Activated T-cell treated with anti-CD3 and anti-CD28 coated beads, Interleukin-2, amount 50 U/mL, for 1 hour (primary cell): ENCODE measurements at places on chromosomes 7 and 10.

DNA sequence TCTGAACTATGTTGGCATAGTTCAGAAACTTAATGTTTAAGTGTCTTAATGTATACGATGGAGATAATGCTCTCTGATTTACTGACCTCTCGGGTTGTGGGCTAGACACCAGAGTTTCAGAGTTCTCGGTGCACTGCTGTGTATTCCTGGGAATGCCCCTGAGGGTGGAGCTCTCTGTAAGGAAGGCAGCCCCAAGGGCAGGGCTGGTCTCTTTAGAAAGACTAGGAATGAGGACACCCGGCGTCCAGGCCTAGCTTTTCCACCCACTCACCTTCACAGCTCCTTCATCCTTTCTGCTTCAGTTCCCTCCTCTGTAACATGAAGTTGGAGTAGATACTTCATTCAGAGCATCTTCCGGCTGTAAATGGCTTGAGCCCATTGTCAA lies 536.6 kb upstream of the GALNT17 start:
- no peak for DNase-seq

DNA sequence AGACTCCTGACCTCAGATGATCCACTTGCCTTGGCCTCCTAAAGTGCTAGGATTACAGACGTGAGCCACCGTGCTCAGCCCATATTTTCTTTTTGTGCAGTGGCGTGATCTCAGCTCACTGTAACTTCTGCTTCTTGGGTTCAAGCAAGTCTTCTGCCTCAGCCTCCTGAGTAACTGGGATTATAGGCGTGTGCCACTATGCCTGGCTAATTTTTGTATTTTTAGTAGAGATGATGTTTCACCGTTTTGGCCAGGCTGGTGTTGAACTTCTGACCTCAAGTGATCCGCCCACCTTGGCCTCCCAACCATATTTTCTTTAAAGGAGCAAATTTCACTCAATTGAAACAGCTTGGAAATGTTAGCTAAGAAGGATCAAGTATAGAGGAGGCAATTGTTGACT lies 16.5 kb downstream of the GBF1 start:
- no peak for DNase-seq

DNA sequence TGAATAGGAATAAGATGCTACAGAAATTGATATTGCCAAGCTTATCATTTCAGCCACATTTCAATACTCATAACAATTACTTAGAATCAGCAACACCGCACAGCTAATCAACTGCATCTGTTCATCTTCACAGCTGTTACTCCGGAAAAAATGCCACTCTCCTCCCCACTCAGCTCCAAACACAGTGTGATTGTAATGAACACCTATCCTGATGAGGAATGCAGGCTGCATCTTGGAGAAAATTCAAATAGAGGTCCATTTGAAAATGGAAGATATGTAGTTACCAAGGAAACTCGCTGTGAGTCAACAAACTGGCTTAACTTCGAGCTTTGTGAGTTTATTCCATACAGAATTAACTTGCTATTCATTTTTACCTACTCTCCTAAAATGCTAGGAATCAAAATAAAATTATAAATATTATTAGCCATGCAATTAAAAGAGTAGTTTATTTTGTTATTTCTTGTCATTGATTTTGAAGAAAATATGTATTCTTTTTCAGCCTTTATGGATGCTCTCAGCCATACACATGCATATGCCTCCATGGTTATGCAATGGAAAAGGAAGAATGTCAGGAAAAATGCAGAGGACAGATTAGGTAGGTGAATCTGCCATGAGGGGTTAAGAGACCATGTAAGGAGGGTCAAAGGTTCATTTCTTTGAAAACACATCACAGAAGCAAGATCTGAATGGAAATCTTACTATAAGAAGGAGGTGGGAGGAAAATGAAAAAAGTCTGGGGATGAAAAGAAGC lies 267.2 kb downstream of the POM121L12 start:
- DNase-seq: no peak

- DNase-seq: no peak
These were observed 55.9 kb downstream of the CREB3L2 start for GRCh38 chr7:137946011-137946410.

DNA sequence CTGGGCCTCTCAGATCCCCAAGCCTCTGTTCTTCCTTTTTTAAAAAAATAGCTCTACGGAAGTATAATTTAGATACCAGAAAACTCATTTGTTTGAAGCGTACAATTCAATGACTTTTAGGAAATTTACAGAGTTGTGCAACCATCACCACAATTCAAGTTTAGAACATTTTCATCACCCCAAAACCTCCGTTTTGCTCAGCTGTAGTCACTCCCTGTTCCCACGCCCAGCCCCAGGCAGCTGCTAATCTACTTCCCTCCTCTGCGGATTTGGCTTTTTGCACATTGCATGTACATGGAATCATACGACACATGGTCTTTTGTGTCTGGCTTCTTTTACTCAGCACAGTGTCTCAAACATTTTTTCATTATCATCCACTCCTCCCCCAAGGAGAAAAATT lies 229.2 kb downstream of the TCF7L2 start:
- no peak for DNase-seq

DNA sequence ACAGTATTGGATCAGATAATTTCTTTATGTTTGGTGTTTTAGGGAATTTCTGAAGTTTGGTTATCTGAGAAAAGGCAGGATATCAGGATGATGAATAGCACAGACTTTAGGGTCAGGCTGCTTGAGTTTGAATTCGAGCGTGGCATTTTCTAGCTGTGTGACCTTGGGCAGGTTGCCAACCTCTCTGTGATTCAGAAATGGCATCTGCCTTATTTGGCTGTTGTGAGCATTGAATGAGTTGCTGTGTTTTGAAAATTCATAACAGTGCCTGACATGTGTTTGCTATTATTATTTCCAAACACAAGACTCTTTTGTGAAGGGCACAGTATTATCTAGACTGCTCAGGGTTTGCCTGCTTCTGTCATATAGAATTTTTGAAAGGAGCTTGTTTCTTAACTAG lies 66.9 kb downstream of the NXPH1 start:
- no peak for DNase-seq

DNA sequence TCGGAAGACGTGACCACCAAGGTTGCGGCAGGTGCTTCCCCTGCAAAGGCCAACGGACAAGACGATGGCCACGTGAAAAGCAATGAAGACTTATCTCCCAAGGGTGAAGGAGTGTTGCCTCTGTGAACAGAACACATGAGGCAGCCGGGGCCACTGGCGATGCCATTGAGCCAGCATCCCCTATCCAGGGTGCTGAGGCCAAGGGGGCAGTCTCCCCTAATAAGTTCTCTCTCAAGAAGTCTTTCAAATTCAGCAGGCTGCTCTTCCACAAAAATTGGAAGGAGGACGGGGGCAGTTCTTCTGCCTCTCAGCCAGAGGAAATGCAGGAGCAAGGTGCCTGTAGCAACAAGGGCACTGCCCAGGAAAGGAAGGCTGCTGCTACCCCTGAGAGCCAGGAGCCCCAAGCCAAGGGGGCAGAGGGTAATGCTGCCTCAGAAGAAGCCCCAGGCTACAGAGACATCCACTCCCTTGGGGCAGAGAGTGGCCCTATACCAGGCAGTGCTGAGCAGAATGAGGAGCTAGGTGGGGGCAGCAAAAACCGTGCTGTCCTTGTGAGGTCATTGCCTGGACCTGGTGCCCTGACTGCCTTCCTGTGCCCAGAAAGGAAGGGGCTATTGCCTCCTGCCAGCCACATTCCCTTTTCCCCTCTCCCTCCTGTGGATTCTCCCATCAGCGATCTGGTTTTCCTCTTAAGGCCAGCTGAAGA lies 17.3 kb downstream of the NT5C2 start:
- DNase-seq: no peak

DNA sequence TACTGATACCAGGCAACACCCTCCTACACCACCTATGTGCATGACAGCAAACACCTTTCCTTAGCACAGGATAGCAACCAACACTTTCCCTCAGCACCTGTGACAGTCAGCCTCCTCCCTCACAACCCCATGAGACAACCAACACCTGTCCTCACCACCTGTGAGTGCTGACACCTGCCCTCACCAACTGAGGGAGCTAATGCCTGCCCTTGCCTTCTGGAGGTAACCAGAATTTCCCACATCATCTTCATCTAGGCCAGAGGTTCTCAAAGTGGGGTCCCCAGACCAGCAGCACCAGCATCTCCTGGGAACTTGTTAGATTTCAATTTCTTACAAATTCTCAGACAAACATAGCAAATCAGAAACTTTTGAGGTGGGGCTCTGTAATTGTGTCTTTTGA lies 112.5 kb downstream of the GRID1 start:
- DNase-seq: no peak

- no peak for DNase-seq
These were observed 113.0 kb downstream of the EXOC4 start for GRCh38 chr7:133365917-133366316.

- DNase-seq: no peak
These were observed 66.5 kb downstream of the JCAD start for GRCh38 chr10:29992914-29993313.

GRCh38 chr7:11689096-11689495 lies 142.9 kb downstream of the THSD7A start:
- DNase-seq: no peak

DNA sequence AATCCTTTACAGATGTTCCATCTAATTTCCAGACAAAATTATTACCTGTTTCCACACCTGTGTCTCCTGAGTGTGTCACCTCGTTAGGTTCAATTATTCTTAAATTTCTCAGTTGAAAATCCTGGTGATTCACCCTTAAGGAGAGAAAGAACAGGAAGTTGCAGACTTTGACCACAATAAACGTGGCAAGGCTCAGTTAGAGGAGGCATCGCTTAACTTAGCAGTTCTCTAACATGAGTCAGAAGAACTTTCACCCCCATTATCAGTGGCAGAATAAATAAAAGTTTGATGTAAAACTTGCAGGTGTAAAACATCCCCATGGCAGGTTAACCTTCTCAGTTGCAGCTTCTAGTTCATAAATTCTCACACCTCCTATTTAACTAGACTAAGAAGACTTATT lies 8.3 kb downstream of the XPNPEP1 start:
- DNase-seq: no peak

DNA sequence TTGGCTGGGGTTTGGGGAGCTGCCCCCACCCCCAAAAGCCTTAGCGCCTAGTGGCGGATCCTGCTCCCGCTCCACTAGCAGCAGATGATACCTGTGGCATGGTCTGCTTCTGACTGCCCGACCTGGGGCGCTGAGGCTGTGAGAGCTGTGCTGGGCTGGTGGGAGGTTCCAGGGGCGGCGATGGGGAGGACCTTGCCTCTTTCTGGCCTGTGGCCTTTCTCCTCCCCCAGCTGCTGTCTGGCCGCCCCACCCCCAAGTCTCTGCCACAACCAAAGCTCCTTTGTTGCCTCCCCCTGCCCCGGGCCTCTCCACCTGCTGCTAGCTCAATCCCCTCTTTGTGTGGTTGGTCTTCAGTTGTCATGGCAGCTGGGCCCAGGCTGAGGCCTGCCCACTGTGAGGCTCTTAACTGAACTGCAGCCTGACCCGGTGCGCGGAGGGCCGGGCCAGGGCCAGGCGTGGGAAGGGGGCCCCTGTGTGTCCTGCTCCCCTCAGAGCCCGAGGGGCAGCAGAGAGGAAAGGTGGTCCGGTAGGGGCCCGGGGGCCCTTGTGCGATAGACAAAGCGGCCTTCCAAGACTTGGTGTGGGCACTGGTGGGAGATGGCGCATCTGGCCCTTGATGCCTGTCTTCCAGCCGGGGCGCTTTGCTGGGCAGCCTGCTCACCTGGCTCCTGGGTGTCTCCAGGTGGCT lies 4.7 kb downstream of the ZNF775 start:
- DNase-seq: no peak

DNA sequence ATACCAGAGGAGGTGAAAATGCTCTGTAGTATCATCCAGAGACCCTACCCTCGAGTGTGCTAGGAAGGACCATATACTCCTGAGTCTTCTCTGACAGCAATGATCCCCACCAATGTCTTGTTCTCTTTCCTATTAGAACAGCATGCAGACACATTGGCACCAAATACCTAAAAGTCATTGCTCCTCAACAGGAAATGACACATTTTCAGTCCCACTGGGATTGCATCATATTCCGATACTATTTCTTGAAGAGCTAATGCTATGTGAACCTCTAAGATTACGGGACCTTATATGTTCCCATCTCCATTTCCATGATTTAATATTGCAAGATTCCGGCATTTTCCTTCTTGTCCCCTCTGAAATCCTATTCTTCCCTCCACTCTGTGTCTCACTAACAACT lies 177.4 kb downstream of the NRP1 start:
- no peak for DNase-seq

- DNase-seq: no peak
These were observed 193.8 kb upstream of the PTER start for GRCh38 chr10:16242859-16243613.

- DNase-seq: no peak
These were observed 152.8 kb downstream of the SDHAF3 start for GRCh38 chr7:97270280-97270679.
